ENCODE measurements at places on chromosomes 7 and 10.
A peak's percentile ranks its signal among the peaks of the same experiment; 100 is the strongest.

DNA sequence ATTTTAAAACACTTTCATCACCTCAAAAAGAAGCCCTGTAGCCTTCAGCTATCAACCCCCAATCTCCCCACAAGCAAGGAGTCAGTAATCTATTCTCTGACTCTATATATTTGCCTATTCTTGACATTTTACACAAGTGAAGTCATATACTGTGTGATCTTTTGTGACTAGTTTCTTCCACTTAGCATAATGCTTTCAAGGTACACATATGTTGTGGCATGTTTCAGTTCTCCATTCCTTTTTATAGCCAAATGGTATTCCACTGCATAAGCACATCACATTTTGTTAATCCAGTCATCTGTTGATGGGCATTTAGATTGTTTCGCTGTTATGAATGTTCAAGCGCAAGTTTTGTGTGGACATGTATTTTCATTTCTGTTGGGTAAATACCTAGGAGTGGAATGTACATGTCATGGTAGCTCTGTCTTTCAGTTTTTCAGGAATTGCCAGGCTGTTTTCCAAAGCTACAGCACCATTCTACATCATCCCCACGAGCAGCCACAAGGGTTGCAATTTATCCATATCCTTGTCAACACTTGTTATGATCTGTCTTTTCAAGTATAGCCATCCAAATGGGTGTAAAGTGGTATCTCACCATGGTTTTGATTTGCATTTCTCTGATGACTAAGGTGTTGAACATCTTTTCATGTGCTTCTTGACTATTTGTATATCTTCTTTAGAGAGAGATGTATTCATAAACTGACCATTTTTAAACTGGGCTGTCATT, 405.6 kb downstream of the KCNMA1 start:
- DNase-seq = no peak

- DNase-seq = no peak
These were observed 576.0 kb upstream of the C7orf33 start for GRCh38 chr7:148014541-148014940.

DNA sequence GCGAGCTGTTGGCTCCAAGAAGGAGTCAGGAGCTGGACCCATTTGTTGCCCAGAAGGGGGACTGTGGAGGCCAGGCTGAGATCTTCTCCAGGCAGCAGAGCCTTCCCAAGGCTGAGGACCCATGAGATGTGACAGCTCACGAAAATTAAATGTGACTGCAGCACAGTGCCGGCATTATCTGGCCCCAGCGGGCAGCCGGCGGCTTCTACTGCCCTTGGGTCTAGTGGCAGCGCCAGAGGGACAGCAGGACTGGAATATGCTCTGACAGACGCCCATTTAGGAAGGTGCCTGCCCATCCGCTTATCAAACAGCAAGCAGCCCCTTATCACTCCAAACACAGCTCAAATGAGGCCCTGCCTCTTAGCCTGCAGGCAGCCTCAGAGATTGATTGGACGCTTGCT, 122.9 kb upstream of the LYZL2 start:
- DNase-seq = no peak

DNA sequence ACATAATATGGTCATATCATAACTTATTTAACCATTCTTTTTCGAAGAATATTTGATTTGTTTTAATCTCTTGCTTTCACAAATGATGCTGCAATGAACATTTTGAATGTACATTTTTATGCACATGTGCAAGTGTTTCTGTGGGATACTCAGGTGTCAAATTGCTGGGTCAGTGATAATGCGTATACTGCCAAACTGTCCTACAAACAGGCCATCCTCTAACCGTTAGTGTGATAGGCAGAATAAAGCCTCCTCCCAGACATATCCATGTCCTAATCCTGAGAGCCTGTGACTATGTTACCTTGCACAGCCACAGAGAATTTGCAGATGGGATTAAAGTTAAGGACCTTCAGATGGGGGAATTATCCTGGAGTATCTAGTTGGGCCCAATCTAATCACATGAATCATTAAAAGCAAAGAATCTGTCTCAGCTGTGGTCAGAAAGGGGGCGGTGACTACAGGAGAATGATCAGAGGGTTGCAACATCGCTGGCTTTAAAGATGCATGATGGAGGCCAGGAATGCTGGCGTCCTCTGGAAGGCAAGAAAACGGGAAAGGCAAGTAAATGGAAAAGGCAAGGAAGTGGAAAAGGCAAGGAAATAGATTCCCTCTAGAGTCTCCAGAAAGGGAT, 46.7 kb downstream of the FZD1 start:
- DNase-seq = no peak

GRCh38 chr7:493661-494251, 25.9 kb downstream of the PDGFA start:
- DNase-seq = no peak

- DNase-seq = no peak
These were observed 219.8 kb downstream of the CTNNA3 start for GRCh38 chr10:67476201-67476600.

GRCh38 chr7:50352282-50352681, 47.8 kb downstream of the IKZF1 start:
- DNase-seq = no peak

- DNase-seq = no peak
These were observed 185.7 kb downstream of the KIAA1217 start for GRCh38 chr10:24394461-24395190.

- DNase-seq = peak; percentile 26
These were observed 70.4 kb downstream of the HERPUD2 start for GRCh38 chr7:35624299-35625186.

GRCh38 chr10:44400541-44400940, 15.6 kb upstream of the CXCL12 start:
- no peak for DNase-seq
